ENCODE measurements at places on chromosomes 2 and 18.
A peak's percentile ranks its signal among the peaks of the same experiment; 100 is the strongest.

DNA sequence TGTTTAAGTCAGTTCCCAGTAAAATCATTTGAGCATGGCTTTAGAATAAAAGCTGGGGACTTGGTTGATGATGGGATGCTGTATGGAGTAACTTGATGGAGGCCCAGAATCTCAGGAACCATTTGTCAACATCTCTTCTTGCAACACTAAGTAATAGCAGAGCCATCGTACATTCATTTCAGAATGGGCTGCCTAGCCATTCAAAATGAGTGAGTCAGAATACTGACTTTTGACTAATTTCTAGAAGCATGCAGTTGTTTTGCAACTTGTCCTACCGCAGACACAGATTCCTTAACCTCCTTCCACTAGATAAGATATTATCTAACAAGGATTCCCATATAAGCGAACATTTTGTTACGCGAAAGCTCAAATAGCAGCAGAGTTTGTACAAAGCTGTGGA lies 229.5 kb downstream of the CNTNAP5 start:
- no peak for DNase-seq

GRCh38 chr2:143148757-143149156 lies 19.5 kb downstream of the ARHGAP15 start:
- no peak for DNase-seq

- no peak for DNase-seq
Measured at GRCh38 chr2:228917220-228917619, 353.9 kb downstream of the PID1 start.

DNA sequence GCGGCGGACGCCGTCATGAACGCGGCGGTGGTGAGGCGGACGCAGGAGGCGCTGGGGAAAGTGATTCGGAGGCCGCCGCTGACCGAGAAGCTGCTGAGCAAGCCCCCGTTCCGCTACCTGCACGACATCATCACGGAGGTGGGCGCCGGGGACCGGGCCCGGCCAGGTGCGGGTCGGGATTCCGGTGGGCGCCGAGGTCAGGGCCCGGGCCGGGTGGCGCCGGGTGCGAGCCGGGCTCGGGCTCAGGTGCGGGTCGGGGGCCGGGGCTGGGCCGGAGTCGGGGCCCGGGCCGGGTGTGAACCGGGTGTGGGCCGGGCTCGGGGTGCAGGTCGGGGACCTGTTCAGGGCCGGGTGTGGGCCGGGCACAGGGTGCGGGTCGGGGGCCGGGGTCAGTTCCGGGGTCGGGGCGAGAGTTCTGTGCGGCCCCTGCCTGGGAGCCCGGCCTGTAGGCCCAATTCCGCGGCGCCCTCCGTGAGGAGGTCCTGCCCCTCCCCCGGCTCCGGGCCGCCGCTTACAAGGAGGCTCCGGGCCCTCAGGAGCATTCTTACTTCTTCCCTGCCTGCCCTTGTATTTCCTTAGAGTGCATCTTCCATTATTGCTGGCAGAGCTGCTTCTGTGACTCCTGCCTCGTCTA lies 447 bp downstream of the TRAF3IP1 start:
- peak; percentile 17 for DNase-seq

GRCh38 chr2:164903951-164904350 lies 51.4 kb downstream of the SLC38A11 start:
- DNase-seq, result no peak

Measured in urothelium cell line (cell line).